ENCODE measurements at places on chromosomes 13 and 19.
A peak's percentile ranks its signal among the peaks of the same experiment; 100 is the strongest.

- DNase-seq: no peak
These were observed 378.0 kb downstream of the UQCRFS1 start for GRCh38 chr19:28834996-28835395.

- DNase-seq: no peak
These were observed 33.4 kb downstream of the COG6 start for GRCh38 chr13:39688699-39689405.

DNA sequence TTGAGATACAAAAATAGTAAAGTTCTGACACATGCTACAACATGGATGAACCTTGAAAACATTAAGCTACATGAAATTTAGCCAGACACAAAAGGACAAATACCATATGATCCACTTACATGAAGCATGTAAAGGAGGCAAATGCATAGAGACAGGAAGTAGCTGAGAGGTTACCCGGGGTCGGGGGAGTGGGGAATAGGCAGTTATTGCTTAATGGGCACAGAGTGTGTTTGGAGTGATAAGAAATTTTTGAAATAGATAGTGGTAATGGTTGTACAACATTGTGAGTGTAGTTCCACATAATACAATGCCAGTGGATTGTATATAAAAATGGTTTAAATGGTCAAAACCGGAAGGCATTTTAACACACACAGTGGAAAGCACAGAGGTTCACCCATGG lies 4.3 kb downstream of the N4BP2L1 start:
- DNase-seq: no peak

DNA sequence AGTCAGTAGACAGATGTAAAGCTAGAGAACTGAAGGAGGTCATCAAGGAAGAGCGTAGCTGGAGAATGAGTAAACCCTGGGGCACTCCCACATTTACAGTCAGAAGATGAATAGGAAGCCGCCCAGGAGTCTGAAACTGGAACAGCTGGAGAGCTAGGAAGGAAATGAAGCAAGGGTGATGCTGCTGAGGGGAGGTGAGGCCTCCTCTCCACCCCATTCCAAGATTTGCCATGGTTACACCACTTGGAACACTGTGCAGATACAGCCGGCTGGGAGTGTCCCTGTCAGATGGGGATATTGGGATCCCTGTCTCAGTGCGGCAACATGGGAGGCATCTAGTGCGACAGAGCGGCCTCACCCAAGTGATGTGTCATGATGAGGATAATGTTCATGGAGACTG lies 51.8 kb upstream of the GPI start:
- no peak for DNase-seq

DNA sequence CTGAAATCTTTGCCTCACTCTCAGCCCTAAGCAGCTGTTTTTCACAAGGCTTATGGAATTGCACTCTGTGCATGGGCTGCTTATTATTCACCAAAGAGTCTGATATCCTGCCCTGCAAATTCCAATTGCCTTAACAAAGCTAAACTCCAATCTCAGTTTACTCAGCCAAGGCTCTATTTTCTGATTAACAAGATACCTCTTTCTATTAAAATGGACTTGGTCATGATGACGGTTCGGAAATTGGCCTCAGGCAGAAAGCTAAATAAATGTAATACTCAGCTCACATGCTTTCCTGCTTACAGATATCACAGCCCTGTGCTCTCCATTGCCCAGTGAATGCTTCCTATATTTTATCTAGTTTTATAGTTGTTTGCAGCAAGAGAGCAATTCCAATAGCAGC lies 1270.8 kb downstream of the PCDH9 start:
- no peak for DNase-seq

DNA sequence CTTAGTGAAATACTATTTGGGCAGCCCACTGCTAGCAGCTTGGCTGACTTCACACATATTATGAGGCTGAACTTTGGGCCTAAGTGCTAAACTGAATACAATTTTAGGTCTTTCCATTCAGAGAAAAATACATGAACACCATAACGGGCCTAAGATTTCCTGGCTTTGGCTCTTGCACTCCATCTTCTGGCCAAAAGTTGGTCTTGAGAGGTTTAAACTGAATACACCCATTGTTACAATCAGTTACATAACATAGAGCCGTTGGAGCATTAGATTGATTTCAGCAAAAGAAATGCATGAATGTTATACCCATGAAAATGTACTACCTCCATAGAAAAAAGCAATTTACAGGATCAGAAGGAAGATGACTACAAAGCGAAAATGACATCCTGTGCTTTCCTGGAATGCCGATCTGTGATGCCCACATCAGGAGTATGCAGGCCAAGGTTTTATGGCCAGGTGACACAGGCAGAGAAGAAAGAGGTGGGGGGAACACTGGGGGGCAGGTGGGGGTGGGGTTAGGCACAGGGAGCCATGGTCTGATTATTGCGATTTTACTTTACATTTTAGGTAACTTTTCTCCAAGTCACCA lies 11.1 kb upstream of the SHISA2 start:
- peak; percentile 15 for DNase-seq

- DNase-seq: no peak
These were observed 463.3 kb upstream of the KLF12 start for GRCh38 chr13:74597526-74597925.

GRCh38 chr13:43522788-43523187 lies 264.0 kb downstream of the ENOX1 start:
- no peak for DNase-seq

- no peak for DNase-seq
These were observed 112.8 kb downstream of the DLEU7 start for GRCh38 chr13:50730496-50731351.

DNA sequence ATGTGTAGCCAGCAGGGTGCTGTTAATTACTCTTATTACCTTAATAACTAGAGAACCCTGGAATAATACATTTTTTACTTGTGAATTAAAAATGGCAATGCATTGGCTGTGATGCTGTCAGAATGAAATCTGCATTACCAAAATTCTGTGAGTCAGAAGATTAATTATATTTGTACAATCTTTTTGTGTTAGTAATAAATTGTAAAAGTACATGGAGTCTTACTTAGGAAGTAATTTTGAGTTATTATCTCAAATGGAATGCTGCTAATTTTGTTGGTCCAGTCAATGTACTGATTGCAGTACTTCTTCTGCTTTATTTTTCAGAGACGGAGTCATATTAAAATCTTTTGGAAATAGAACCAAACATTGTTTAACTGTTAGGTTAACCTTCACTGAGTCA lies 152.0 kb upstream of the SLC10A2 start:
- no peak for DNase-seq

GRCh38 chr13:101455863-101456262 lies 3.4 kb downstream of the ITGBL1 start:
- no peak for DNase-seq

GRCh38 chr13:65499256-65499655 lies 1730.9 kb downstream of the PCDH9 start:
- DNase-seq: no peak

GRCh38 chr19:37969695-37970094 lies 62.7 kb downstream of the SIPA1L3 start:
- DNase-seq: no peak

- no peak for DNase-seq
These were observed 1.3 kb upstream of the CEACAM20 start for GRCh38 chr19:44530777-44531176.

- DNase-seq: no peak
These were observed 837.0 kb downstream of the SLITRK6 start for GRCh38 chr13:84962141-84962750.

DNA sequence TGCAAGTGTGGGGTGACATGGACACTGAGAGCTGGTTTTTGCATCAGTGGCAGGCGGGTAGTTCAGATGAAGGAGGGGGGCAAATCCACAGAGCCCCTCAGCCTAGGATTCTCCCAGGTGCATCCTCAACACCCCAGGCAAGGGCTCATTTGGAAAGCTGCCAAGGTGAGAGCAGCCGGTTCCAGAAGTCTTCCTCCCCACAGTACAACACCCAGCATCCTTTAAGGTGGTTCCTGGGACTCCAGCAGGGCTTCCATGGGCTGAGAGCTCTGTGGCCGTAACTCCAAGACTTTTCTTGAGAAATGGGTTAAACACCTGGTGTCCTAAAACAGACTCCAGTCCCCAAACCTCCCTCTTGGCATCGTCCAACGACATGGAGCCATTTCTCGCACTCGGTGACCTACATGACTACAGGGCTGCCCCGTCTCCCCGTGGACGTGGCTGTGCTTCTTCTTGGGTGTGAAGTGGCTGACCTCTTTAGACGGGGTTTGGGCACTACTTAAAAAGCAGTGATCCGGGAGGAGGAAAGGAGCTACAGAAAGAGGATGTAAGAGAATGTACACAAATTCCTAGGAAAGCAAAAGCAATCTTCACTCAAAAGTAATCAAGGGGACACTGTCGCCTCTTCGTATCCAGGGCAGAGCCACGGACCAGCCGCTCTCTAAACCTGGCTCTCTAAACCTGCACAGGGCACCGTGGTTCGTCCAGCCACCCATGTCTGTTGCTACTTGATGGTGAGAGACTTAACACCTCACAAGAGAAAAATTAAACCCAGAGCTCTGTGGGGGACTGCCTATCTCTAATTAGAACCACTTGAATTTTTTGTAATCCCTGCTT lies 25.5 kb downstream of the RANBP3 start:
- DNase-seq: no peak

- no peak for DNase-seq
These were observed 663.8 kb upstream of the MIR17HG start for GRCh38 chr13:90683711-90684131.

GRCh38 chr13:105804561-105805190 lies 730.8 kb downstream of the EFNB2 start:
- no peak for DNase-seq

DNA sequence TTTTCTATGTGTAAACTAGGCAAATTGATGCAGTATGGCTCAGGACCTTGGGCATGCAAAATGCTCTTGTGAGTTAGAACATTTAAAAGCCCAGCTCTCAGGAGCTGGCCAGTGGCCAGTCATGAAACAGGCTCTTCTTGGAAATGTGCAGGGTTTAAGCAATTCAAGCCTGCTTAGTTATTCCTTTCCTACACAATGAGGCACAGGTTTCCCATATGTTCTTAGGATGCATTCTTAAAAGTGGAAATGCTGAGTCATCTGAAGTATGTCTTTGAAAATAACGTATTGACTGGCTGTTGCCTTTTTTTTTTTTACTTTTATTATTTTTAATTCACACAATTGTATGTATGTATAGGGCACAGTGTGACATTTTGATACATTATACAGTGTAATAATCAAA lies 300.7 kb downstream of the SLC7A1 start:
- DNase-seq: no peak

- peak; percentile 64 for DNase-seq
These were observed 2.0 kb upstream of the ARHGAP45 start for GRCh38 chr19:1064661-1065605.

GRCh38 chr13:40776232-40776631 lies 5.2 kb upstream of the MRPS31 start:
- DNase-seq: no peak

DNA sequence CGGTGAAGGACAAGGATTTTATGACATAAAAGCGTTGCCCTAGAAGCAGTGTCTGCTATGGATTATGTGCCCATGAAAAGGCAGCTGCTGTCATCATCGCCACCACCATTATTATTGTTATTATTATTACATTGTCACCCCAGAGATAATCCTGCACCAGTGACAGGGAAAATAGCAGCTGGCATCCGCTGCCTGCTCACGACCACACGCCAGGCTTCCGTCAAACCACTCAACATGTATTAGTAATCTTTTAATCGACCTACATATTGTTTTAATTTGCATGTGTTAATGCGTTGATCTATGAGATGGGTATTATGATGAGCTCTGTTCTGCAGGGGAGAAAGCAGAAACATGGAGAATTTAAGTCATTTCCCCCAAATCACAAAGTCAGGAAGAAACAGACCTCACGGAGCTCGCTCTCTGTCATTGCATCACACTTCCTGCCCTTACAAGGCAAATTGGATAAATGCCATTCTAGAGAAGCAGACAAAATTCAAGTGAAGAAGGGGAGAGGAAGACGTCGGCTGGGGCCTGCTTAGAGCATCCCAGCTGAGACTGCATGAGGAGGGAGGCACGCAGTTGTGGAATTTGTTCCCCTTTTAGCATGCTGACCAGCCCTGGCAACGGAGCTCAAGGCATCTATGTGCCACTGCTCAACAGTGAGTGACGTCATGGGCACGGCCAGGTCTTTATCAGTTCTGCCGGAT lies at the start of gene FFAR3:
Gene FFAR3, plus strand, starts transcription at position 594 of the 707 bp plus-strand sequence. CDS start 431 bp downstream, outside the sequence.
- DNase-seq: no peak
